ENCODE measurements at places on chromosomes 12 and 14.

DNA sequence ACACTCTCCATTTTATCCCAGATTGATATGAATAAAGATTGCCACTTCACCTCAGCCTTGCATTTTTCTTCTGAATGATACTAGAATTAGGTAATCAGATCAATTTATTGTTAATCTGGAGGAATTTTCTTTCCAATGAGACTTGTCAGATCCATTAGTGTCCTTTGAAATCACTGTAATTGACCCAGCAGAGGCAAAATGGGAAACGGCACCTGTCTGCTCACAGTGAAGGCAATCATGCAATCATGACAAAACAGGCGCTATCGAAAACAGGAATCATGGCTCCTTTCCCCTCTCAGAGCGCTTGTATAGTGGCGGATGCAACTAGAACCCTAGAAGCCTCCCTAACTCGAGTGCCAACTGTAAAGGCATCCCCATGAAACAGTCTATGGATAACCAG lies 417.6 kb downstream of the GALC start:
- DNase-seq = no peak

DNA sequence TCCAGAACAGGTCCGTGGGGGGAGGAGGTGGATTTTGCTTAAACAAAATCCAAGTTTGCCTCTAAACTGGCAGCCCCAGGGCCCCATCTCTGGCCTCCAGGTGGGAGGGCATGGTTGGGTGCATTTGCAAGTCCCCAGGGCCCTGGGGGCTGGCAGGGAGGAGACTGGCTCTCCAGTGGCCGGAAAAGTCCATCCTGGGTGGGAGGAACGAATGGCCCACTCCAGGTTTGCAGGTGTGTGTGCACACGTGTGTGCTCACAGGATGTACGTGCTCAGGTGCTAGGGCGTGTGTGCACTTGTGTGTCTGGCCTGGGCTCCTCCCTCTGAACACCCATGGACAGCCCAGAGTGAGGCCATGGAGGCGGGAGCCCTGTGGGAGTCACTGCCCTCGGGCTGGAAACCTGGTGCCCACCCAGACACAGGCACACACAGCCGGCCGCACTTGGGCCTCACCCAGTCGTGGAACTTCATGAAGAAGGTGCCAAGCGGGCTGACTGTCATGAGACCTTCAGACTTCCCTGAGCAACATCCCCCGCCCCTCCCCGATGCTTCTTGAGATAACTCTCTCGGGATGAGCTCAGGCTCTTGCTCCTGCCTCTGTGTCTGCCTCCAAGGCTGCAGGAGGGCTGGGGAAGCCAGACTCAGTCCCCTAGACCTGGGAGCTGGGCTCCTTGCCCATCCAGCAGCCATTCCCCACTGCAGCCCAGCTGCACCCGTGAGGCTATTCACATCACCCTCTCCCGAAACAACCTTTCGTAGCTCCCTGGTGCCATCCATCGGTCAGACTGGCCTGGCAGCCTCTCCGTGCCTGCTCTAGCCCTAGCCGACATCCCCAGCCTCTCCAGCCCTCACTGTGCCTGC lies 9.4 kb downstream of the AHNAK2 start:
- no peak for DNase-seq

DNA sequence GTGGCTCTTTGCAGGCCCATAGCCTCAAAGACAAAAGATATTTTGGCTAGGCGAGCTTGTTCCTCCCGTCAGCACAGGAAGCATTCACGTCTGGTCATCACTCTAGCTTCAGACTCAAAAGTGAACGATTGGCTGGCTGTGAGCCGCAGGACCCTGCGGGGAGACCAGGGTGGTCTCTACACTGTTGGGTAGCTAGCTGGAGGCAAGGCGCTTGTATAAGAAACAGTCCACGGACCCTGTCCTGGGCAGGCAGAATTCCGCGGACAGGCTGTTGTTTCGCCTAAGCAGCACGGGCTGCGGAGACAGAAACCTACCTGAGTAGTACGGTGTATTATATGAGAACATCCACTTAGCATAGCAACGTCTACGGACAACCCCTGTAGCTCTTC lies 29.6 kb downstream of the WBP11 start:
- DNase-seq = no peak

GRCh38 chr12:94386422-94386821 lies 73.2 kb downstream of the CEP83 start:
- DNase-seq = peak; percentile 12

DNA sequence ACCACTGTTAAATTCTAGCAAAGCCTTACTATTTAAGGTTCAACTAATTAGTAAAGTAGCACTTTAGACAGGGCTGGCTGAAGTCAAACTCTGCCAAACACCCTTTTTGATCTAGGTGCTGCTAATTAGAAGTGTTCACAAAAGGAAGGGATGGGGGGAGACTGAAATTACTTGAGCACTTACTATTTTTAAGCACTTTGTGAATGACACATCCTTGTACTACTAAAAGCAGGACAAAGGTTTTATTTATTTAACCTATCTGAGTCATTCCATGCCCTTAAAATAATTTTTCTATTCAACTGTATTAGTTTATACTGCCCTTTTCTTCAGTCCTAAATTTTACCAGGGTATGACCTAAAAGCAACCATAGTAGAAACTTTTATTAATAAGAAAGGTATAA lies 20.1 kb downstream of the MBIP start:
- DNase-seq = no peak

- DNase-seq = no peak
These were observed 226.0 kb downstream of the DACT1 start for GRCh38 chr14:58863661-58864345.

- DNase-seq = no peak
These were observed 2.2 kb upstream of the KRT80 start for GRCh38 chr12:52193991-52194390.

DNA sequence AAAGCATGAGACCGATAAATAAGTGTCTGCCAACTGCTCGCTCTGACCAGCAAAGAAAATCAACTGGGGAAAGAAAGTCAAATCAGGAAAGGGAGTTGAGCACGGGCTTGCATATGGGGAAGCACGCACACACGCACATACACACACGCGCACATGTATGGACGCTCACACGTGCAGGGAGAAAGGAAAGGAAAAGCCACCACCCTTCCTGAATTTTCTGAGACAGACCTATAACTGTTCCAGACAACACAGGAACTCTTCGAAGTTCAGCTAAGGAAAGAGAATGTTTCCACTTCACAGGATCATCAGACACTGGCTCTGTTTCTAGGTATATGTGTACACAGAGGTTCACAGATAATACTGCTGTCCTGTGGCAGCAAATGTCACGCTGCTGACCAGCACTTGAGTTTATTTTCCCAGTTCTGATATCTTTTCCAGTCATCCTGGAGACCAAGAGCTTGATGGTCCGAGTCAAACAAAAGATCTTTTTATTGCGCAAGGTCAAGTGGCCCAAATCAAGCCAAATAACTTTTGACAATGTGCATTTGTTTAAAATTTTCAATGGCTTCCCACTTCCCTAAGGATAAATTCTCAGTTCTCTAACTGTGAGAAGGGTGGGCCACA lies 82.1 kb upstream of the TMCC3 start:
- DNase-seq = no peak

DNA sequence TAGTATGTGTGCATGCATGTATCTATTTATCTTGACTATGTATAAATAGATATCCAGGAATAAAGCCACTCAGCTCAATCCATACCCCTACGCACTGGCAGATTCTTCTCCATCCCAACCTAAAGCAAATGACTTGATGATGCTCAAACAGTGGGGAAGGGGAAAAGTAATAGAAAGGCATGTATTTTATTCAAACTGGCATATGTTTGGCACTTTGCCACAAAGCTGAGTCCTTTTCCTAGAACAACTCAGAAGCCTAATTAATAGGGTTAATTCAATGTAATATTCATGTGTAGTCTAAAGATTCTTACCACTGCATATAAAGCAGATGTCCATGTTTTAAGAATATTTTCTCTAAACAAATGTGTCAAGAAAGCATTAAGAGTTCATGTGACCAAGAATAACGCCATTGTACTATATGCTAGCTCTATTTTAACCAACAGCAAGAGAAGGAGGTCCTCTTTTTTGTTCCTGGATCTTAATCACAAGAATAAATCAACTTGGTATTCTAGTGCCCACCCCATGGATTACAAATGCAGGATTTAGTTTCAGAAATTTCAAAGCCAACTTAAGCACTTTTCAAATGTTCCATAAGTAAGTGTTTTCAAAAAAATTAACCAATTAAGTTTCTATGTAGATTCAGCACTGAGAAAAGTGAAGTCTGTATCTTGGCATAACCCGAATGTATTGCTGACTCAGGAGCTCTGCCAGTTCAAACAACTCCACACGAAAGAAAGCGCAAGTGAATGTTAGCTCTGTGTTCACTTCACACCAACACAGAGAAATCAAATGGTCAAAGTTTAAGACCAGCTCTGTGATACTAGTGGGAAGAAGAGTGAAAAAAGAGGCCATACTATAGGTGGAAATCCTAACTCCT lies 233.6 kb downstream of the MED13L start:
- no peak for DNase-seq

GRCh38 chr12:70920891-70921290 lies 353 bp upstream of the PTPRR start:
- no peak for DNase-seq

- no peak for DNase-seq
These were observed 65.7 kb downstream of the PTHLH start for GRCh38 chr12:27906658-27907473.

GRCh38 chr14:33040372-33041140 lies 101.9 kb downstream of the NPAS3 start:
- DNase-seq = no peak

GRCh38 chr12:106106892-106107291 lies 31.9 kb downstream of the NUAK1 start:
- no peak for DNase-seq

DNA sequence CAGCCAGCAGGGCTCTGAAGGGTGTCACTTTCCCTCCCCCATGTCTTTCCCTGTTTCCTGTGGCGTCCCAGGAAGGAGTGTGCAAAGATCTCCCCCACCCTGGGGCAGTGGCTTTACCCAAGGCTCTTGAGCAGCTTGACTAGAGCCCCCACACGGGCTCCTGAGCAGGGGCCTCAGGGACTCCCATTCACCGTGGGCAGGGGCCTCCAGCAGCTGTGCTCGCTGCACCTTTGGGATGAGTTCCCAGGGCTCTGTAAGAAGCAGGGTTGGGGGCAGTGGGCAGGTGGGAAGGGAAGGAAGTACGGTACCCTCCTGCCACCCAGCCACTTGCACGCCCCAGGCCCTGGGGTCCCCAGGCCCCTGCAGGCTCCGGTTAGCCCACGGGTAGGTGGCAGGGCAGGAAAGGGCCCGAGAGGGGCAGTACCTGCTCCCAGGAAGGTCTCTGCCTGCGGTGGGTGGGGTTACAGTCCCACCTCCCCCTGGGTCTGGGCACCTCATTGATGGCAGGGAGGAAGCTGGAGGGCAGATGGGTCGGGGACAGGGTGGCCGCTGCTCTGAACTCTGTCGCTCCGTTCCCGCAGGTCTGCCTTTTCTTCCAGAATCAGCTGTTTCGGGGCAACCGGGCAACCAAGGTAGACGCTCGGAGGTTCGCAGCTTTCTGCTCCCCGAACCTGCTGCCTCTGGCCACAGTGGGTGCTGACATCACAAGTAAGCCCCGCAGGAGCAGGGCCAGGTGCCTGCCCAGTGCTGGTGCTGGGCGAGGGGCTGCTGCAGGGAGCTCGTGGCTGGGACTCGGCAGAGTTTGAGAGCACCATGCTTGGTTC lies 13.0 kb downstream of the ASPG start:
- DNase-seq = no peak

GRCh38 chr12:9050521-9051157 lies 61.3 kb downstream of the KLRG1 start:
- DNase-seq = no peak

DNA sequence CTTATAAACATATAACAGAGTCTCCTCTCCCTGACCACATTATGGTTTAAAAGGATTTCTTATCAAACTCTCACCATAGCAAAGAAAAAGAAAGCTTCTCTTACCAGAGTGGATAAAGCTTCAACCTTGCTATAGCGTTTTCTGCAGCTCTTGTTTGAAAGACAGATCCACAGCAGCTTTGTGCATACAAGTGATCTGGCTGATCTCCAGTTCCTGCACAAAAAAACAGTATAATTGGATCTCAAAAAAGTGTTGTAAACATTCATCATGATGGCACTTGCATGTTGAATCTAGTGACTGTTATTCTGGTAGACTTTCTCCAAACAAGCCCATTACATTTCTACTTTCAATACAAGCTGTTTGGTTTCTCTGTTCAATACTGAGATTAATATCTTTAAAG lies 178.9 kb upstream of the MGAT4C start:
- no peak for DNase-seq

DNA sequence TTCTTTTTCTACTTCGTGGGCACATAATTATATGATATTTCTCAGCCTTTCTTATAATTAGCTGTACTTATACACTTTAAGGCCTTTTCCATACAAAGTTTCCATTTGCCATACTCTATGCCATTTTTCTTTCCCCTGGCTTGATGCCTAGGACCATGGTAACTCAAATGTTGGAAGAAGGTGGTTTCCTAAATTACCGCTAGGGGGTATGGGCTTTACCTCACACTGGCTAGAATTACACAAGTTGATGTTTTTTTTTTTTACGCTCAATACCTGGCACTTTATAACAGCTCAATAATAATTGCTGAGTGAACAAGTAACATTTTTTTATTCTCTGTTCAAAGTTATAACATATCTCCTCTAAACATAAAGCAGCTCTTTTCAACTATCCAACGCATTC lies 306.8 kb upstream of the LRFN5 start:
- DNase-seq = no peak

DNA sequence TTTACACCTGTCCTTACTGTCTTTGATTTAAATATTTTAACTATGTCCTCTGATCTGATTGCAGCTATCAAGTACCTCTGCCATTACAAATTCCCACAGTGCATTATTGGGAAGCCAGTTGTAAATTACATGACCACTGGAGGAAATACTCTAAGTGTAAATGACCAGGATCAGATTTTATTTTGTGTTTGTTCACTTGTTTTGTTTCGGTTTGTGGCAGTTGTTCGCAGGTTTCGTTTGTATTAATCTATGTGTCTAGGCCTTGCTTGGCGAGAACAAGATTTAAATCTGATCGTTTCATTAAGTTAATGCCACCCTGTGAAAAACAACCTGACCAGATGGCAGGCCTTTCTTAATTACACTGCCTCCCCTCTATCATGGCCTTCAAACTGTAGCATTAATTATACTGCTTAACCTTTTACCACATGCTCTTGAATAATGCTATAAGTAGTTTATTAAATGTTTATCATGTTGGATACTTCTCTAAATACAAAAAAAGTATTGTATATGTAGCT lies 990.1 kb downstream of the TMTC2 start:
- no peak for DNase-seq

- DNase-seq = no peak
These were observed 6.4 kb upstream of the TBPL2 start for GRCh38 chr14:55446833-55447232.

GRCh38 chr12:16187660-16188059 lies 89.8 kb downstream of the SLC15A5 start:
- no peak for DNase-seq

DNA sequence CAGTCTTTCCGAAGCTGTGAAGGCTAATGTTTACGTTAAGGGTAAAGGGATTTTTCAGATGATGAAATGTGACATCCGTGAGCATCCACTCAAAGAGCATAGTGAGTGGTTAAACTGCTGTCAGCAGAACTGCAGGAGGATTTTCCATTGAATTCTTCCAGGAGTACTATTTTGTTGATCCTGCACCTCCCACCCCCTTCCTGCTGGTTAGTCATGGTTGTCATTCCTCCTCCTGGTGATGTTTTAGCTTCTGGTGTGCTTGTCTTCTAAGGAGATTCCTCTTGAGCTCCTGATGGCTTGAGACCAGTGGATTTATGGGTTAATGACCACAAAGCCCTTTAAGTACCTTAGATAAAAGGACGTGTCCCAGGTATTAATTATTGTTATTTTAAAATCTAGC lies 2.4 kb upstream of the GPRC5D start:
- no peak for DNase-seq

GRCh38 chr14:93456356-93456755 lies 25.6 kb downstream of the UNC79 start:
- DNase-seq = no peak

GRCh38 chr12:49806321-49806813 lies 21.8 kb downstream of the NCKAP5L start:
- no peak for DNase-seq
